ENCODE measurements at places on chromosomes 6 and 20.
A peak's percentile ranks its signal among the peaks of the same experiment; 100 is the strongest.

DNA sequence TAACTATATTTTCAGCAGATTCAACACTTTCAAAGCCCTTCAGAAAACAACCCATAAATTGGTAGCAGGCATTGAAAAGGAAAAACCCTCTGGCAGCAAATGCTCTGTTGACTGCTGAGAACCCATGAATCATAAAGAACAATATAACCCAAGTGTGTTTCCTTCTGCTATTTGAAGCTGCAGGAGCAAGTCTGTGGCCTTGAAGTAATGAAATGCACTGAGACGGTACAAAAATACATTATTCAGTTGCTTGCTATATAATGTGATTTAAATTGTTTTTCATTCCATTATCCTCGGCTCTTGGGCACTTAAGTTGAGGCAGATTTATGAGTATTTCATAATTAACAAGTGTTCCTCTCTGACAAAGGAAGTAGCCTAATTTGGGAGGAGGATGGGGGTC lies 40.6 kb upstream of the SAMD5 start:
- DNase-seq: no peak

DNA sequence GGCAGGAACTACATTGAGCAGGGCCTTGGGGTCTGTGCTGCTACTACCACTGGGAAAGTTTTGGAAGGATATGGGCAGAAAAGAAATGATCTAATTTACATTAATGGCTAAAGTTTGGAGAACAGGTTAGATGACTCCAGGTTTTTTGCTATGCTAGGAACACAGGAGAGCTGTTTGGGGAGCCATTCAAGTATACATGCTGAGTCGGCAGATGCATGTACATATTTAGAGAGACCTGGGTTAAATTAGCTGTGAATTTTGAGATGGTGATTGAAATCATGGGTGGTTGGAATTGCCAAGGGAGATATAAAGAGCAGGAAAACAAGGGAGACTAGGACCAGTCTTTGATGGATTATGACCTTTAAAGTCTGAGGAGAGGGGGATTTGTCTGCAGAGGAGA lies 113.1 kb upstream of the BACH2 start:
- no peak for DNase-seq

DNA sequence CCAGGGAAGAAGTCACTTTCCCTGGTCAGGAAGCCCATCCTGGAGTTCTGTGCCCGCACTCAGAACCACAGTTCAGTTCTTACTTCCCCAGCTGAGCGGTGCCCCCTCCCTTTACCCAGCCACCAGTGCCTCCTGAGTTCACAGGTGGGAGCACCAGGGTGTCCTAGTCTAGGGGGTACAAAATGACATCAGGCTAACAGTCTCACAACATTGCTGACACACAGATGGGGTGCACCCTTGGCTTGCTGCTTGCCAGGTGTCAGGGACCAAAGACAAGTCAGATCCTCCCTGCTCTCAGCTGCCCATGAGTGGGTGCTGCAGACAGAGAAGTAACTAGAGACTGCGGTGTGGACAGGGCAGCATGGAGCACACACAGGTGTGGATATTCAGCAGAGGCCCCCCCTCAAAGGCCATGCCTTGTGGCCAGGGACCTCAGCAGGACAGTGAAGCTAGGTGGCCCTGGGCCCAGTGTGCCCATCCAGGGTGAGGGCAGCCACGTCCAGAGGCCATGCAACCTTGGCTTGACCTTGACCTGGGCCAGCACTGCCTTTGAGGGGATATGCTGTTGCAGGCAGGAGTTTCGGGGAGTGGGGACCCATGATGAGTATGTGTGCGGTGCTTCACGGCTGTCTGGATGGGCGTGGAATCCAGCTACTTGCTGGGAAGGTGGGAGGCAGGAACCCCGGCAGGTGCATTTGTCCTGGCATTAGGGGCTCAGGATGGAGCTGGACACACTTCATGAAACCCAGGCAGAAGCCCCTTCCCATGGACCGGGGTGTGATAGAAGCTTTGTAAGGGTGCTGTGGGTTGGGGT lies 110.4 kb upstream of the FRMD1 start:
- no peak for DNase-seq

- DNase-seq: no peak
These were observed 22.6 kb upstream of the PREX1 start for GRCh38 chr20:48850257-48850976.

DNA sequence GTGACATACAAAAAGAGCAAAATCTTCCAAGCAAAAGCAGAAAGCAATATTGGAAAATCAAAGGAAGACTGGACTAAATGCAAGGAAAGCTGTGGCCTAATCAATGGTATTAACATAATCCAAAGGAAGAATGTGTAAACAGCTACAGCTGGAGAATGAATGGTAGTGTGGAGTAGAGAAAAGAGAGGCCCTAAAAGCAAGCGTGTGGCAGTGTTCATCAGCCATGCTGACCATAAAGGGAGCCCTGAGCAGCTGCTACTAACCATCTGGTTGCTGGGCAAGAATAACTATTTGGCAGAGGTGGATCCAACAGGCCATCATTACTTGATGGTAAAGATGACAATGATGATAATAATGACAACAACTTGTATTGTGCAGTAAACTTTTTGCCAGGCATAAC lies 148.5 kb upstream of the BEND6 start:
- no peak for DNase-seq

DNA sequence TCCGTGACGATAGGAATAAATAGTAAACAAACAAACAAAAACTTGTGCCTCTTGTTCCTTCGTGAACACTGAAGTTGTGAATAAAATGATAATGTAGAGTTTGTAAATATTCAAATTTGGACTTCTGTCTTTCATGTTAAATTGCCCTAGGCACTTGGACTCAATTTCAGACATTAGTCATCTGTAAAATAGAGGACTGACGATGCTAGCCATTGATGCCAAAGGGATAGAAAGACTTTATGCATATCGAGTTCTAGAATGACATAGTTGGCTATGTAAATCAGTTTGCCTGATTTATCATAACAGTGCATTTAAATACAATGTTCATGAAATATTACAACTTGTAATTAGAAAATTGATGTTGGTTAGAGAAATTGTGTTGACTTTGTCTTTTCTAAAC lies 45.9 kb upstream of the FLRT3 start:
- DNase-seq: no peak

DNA sequence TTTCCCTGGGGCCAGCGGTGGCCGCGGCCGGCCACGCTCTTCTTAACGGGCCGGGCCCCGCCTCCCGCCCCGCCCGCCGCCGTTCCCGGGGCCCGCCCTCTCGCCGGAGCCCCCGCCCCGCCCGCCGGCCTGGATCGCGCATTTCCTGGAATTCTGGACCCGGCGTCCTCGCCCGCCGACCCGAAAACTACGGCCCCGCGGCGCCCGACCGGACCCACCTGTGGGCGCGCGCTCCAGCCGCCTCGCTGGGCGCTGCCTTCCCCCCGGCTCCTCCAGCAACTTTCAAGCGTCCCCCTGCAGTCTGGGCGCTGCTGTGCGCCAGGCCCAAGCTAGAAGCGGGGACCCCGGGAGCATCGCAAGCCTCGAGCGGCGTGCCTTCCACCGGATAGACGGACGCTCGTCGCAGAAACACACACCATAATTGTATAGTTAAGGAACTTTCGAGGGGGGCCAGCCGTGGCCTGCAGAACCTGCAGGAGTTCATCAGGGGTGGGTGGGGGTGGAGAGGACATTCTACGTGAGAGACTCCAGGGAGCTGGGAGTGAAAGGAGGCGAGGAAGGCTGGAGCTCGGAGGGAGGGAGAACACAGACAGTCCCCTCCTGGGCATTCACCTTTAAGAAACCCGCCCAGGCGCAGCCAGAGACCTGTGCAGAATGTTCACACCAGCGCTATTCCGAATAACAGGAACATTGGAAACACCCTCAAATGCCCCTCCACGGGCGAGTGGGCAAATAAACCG lies at the start of gene ADA:
Gene ADA, minus strand, starts transcription at position 16 of the 740 bp plus-strand sequence. CDS start 92 bp downstream, outside the sequence.
- no peak for DNase-seq

- DNase-seq: no peak
These were observed 1055.1 kb upstream of the GJE1 start for GRCh38 chr6:141077355-141078333.

GRCh38 chr6:218153-219018 lies 73.9 kb upstream of the DUSP22 start:
- no peak for DNase-seq

- DNase-seq: no peak
These were observed 632 bp downstream of the PRKN start for GRCh38 chr6:162726947-162727321.

GRCh38 chr20:25070821-25071473 lies 11.0 kb downstream of the VSX1 start:
- no peak for DNase-seq

GRCh38 chr6:55180258-55180657 lies 5.9 kb downstream of the HCRTR2 start:
- DNase-seq: no peak

GRCh38 chr6:137962725-137963124 lies 95.7 kb downstream of the TNFAIP3 start:
- no peak for DNase-seq

GRCh38 chr6:13687917-13688351 lies 23.7 kb downstream of the RANBP9 start:
- DNase-seq: no peak

DNA sequence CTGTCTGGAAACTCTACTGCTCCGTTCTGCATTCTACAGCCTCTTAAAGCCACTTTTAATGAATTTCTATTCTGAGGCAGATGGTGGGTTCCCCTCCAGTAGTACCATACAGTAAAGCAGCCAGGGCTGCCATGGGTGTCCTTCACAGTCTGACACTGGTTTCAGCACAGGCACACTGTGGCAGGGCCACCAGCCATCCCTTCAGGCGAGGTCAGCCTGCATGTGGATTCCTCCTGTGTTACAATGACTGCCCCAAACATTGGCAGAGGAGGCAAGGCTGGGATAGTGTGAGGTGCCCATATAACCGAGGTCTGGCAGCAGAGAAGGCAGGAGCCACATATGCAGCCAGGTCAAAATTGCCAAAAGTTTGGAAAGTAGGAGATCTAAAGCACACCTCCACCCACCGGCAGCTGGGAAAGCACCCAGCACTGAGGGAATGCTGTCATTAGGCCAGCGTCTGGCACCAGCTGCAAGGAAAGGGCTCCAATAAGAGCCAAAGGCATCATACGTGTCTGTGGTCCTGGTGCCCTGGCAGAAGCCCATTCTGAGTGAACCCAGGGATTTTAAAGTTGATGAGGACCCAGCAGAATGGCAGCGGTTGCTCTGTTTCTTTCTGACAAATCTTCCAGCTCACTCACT lies 24.0 kb downstream of the STK35 start:
- no peak for DNase-seq

DNA sequence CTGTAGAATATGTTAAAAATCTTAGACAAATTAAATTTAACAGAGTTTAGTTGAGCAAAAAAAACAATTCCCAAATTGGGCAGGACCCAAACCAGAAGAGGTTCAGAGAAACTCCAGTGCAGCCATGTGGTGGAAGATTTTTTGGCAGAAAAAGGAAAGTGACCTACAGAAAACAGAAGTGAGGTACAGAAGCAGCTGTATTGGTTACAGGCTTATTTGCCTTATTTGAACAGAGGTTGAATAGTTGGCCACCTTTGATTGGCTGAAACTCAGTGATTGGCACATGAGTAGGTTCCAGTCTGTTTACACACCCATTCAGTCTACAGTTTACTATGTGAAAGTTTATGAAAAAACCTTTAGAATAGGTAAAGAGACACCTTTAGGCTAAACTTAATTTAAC lies 110.9 kb upstream of the LAMP5 start:
- no peak for DNase-seq

DNA sequence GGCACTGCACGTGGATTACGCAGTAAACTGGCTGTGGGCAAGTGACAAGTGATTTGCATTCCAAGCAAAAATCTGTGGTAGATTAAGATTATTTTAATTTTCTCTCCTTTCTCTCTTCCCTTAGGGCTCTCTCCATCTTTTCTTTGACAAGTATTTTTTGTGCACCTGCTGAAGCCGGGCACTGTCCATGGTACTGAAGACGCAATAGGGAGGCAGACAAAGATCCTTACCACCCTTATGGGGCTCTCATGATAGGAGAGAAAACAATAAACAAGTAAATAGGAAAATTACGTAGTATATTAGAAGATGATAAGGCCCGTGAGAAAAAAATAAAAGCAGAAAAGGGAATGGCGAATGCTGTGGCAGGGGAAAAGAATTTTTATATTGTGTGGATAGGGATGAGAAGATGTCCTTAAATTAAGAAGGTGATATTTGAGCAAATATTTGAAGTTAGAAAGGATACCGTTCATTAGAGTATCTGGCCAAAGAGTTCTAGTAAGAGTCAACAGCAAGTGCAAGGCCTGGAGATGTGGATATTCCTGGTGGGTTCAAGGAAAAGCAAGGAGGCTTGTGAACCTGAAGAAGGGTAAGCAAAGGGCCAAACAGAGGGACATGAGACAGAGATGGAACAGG lies 146.0 kb downstream of the LAMP5 start:
- no peak for DNase-seq

DNA sequence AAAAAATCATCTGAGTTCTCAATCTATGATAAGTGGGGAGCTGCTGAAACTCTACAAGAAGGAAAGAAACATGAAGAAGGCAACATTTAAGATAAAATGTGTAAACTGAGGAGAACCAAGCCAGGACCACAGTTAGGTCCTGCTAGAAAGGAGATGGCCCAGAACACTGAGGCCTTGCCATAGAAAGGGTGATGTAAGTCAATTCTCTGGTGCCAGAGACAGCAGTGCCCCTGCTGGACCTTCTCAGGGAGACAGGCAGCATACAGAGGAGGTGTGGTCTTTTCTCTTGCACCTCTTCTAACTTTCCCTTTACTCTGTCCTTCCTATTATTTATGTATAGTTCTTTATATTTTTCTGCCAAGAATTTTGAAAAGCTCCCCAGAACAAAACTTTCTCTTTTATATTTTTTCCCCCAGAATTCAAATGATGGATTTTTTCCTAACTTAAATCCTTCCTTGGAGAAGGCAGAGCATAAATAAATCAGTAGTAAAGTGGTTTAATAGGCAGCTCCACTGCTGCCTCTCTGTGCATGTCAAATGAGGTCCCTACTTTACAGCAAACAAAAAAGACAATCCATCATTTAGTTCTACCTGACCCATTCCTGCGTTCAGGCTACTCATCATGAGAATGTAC lies 9.0 kb downstream of the UQCC2 start:
- peak; percentile 21 for DNase-seq

- no peak for DNase-seq
These were observed 237.6 kb upstream of the KHDRBS2 start for GRCh38 chr6:62523630-62524029.

GRCh38 chr6:14885498-14885897 lies 360.4 kb upstream of the JARID2 start:
- DNase-seq: no peak

- DNase-seq: no peak
These were observed 17.5 kb downstream of the RBM39 start for GRCh38 chr20:35724321-35725230.

DNA sequence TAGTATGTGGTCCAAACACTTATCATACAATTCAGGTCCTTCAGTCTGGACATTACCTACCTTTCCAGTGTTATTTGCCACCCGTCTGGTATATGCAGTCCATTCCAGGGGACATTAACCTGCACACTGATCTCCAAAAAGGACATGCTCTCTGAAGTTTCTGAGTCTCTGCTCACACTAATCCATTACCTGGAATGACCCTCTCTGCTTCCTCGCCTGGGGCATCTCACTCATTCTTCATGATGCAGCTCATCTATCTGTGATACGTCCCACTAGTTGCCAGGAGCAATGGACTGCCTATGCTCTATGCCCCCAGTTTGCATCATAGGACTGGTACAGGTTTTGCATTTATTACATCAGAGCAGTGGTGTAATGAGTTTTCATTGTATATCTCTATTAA lies 5.9 kb upstream of the TUBB2B start:
- no peak for DNase-seq

- no peak for DNase-seq
These were observed 3.7 kb upstream of the SH3BGRL2 start for GRCh38 chr6:79627422-79627821.
